ENCODE measurements at places on chromosomes 7 and 10. TPM values are rescaled to one million over a fixed set of nuclear protein-coding genes. Genes with fewer than 3 reads are reported as not detected.

The FANK1 gene
- total RNA-seq: 13.8 TPM

The ZRANB1 gene
- 32.4 TPM for total RNA-seq

- H3K27ac ChIP-seq: no peak overlapping the region
- no peaks in the 10 kb centered on the region for H3K36me3 ChIP-seq
- H3K27me3 ChIP-seq: no peaks in the 10 kb centered on the region
- no peak overlapping the region for H3K4me3 ChIP-seq
These were observed 65.1 kb upstream of the MPP7 start for GRCh38 chr10:28367929-28368484.

- H3K27ac ChIP-seq: no peak overlapping the region
- no peak overlapping the region for H3K4me3 ChIP-seq
- no peaks in the 10 kb centered on the region for H3K4me1 ChIP-seq
- H3K27me3 ChIP-seq: no peaks in the 10 kb centered on the region
- H3K36me3 ChIP-seq: no peaks in the 10 kb centered on the region
- DNase-seq: no peak
These were observed 32.6 kb upstream of the AGMO start for GRCh38 chr7:15594461-15594860.

- no peak for DNase-seq
- H3K27me3 ChIP-seq: no peaks in the 10 kb centered on the region
- H3K4me3 ChIP-seq: no peak overlapping the region
- H3K4me1 ChIP-seq: no peaks in the 10 kb centered on the region
These were observed 59.6 kb downstream of the ADRB1 start for GRCh38 chr10:114103284-114103683.
